Neuronal stem cell (in vitro differentiated cells): ENCODE measurements at places on chromosomes 3 and 15.

- H3K4me3 ChIP-seq: no peak overlapping the region
- H3K27ac ChIP-seq: no peak overlapping the region
- H3K27me3 ChIP-seq: no peaks in the 10 kb centered on the region
- no peak for DNase-seq
- peaks cover 27% of the 10 kb centered on the region for H3K36me3 ChIP-seq
Observed at GRCh38 chr3:134472831-134473230, 13.0 kb downstream of the ANAPC13 start.

- H3K27me3 ChIP-seq: no peaks in the 10 kb centered on the region
- no peaks in the 10 kb centered on the region for H3K36me3 ChIP-seq
- no peak overlapping the region for H3K4me3 ChIP-seq
- no peak for DNase-seq
- no peaks in the 10 kb centered on the region for H3K4me1 ChIP-seq
- H3K27ac ChIP-seq: no peak overlapping the region
Observed at GRCh38 chr3:75982151-75982550, 196.8 kb upstream of the ZNF717 start.

- H3K27ac ChIP-seq: no peak overlapping the region
- H3K4me3 ChIP-seq: no peak overlapping the region
- no peaks in the 10 kb centered on the region for H3K27me3 ChIP-seq
- DNase-seq: no peak
Observed at GRCh38 chr3:16801223-16801622, 83.5 kb upstream of the PLCL2 start.

DNA sequence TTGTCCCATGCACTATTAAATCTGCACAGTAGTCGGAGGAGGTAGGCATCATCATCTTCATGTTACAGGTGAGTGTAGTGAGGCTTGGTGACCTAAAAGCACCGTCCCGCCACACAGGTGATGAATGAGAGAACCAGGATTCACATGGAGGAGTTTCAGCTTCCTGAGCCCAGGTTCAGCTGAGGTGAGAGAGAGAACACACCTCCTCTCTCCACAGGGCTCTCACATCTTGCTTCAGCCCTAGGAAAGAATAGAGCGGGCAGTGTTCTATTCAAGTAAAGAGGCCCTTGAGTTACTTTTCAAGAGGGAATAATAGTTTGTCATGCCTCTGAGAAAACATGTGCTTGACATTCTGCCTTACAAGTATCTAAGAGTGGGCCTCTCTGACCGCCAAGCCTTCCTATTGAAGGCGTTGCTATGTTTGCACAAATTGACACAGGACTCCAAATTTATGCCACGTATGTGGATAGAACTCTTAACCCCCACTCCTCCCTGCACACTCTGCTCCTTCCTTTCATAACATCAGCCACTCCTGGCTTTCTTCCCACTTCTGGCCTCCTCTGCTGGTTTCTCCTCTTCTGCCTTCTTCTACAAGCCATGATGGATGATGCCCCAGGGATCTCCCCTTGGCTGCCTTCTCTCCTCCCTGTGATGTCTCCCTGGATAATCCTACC lies 138.3 kb upstream of the ABHD17C start:
- H3K27ac ChIP-seq: no peak overlapping the region
- no peak overlapping the region for H3K4me3 ChIP-seq
- H3K4me1 ChIP-seq: no peaks in the 10 kb centered on the region
- no peak for DNase-seq
- peaks cover 30% of the 10 kb centered on the region for H3K36me3 ChIP-seq

- H3K27me3 ChIP-seq: no peaks in the 10 kb centered on the region
- H3K36me3 ChIP-seq: no peaks in the 10 kb centered on the region
- H3K27ac ChIP-seq: no peak overlapping the region
- DNase-seq: no peak
- no peak overlapping the region for H3K4me3 ChIP-seq
Observed at GRCh38 chr15:40550341-40551037, 14.4 kb downstream of the CCDC32 start.

DNA sequence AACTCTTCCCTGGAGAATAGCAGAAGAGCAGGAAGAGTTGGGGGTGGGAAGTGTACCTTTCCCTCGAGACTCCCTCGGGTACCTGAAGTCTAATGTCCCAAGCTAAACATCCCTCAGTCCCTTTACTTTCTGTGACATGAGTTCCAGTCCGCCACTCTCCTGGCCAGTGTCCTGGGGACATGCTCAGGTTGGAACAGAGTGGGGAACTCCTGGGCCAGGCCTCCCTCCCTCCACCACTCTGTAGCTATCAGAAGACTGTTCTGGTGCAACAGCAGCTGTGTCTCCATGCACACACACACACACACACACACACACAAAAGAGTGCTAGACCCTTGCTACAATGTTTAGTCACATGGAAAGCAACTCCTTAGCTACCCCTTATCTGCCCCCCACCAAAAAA lies 155.0 kb upstream of the HES1 start:
- no peak overlapping the region for H3K27ac ChIP-seq
- no peaks in the 10 kb centered on the region for H3K36me3 ChIP-seq

DNA sequence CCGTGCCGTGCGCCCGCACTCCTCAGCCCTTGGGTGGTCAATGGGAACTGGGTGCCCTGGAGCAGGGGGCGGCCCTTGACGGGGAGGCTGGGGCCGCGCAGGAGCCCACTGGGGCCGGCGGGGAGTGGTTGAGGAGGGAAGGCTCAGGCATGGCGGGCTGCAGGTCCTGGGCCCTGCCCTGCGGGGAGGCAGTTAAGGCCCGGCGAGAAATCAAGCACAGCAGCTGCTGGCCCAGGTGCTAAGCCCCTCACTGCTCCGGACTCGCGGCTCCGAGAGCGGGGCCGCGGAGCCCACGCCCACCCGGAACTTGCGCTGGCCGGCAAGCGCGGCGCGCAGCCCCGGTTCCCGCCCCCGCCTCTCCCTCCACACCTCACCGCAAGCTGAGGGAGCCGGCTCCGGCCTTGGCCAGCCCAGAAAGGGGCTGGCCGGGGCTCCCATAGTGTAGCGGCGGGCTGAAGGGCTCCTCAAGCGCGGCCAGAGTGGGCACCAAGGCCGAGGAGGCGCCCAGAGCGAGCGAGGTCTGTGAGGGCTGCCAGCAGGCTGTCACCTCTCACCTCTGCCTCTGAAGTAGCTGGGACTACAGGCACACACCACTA lies 7.8 kb downstream of the GP9 start:
- H3K27ac ChIP-seq: no peak overlapping the region
- no peaks in the 10 kb centered on the region for H3K4me1 ChIP-seq
- no peak for DNase-seq
- no peaks in the 10 kb centered on the region for H3K36me3 ChIP-seq
- no peaks in the 10 kb centered on the region for H3K27me3 ChIP-seq

GRCh38 chr3:16570113-16570512 lies 35.1 kb downstream of the DAZL start:
- no peaks in the 10 kb centered on the region for H3K27me3 ChIP-seq
- no peak overlapping the region for H3K27ac ChIP-seq
- H3K36me3 ChIP-seq: no peaks in the 10 kb centered on the region
- H3K4me3 ChIP-seq: no peak overlapping the region

DNA sequence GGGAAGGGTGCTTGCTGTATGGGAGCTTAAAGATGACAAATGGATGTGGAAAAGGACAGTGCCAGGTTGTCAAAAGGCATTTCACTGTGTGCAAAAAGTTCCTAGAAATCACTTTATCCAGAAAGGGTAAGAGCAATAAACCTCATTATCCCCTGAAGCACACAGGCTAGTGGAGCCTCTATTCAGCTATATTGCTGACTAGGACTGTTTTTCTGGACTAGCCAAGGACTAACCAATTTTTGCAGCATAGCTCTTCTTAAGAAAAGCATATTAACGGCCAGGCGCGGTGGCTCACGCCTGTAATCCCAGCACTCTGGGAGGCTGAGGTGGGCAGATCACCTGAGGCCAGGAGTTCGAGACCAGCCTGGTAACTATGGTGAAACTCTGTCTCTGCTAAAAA lies 64.8 kb downstream of the MLH1 start:
- no peak overlapping the region for H3K4me3 ChIP-seq
- peaks cover 14% of the 10 kb centered on the region for H3K36me3 ChIP-seq
- DNase-seq: no peak
- H3K4me1 ChIP-seq: no peaks in the 10 kb centered on the region
- no peaks in the 10 kb centered on the region for H3K27me3 ChIP-seq

DNA sequence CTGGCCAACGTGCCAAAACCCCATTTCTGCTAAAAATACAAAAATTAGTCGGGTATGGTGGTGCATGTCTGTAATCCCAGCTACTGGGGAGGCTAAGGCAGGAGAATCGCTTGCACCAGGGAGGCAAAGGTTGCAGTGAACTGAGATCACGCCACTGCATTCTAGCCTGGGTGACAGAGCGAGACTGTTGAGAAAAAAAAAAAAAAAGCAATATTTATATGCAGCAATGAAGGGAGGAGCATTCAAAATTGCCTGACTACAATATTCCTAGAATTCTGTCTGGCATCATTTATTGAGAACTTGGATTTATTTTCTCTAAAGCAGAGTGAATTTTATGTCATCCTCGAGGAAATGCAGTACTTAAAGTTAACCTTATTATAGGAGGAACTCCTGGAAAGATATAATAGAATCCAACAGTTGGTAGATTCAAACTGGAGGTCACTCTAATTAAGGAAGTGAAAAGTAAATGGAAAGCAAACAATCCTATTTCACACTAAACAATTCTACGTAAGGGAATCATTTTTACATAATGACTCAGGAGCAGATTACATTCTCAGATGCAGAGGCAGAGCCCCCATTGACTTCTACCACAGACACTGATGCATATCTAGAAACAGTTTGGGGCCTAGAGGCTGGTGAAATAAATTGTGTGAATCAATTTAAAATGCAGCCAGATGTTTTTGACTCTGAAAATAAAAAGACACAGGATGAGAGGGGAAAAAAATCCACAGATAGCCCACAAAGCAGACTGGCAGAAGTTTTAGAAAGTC lies 82.1 kb upstream of the FHIT start:
- no peak for DNase-seq
- H3K4me3 ChIP-seq: no peak overlapping the region
- H3K36me3 ChIP-seq: no peaks in the 10 kb centered on the region
- no peaks in the 10 kb centered on the region for H3K4me1 ChIP-seq

GRCh38 chr15:66008940-66009562 lies 139.8 kb downstream of the RAB11A start:
- no peak overlapping the region for H3K4me3 ChIP-seq
- H3K27ac ChIP-seq: no peak overlapping the region
- H3K27me3 ChIP-seq: no peaks in the 10 kb centered on the region
- no peak for DNase-seq
- no peaks in the 10 kb centered on the region for H3K36me3 ChIP-seq

DNA sequence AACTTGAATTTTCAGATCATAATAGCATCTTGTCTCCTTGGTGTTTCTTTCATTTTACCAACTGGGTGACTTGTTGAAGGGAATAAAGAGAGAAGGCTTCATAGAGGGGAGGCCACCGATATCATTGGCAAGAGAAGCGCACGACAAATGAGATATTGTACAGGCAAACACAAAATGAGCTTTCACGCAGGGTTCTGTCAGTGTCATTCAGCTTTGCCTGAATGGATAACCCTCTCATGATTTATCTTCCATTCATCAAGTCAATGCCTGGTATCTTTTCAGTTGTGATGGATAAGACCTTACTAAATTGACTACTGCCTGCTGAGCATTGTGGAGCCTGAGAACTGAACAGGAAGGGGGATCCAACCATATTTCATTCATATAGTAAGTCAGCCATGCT lies 188.6 kb upstream of the EPHA3 start:
- H3K27me3 ChIP-seq: no peaks in the 10 kb centered on the region
- H3K4me1 ChIP-seq: no peaks in the 10 kb centered on the region
- H3K27ac ChIP-seq: no peak overlapping the region
- H3K4me3 ChIP-seq: no peak overlapping the region

- H3K27me3 ChIP-seq: no peaks in the 10 kb centered on the region
- H3K36me3 ChIP-seq: peaks cover 23% of the 10 kb centered on the region
- no peak within 1 kb of the TSS for H3K4me3 ChIP-seq
- no peak within 1 kb of the TSS for H3K27ac ChIP-seq
- no peak for DNase-seq
- H3K4me1 ChIP-seq: peaks cover under 1% of the 10 kb centered on the region
Observed at GRCh38 chr3:52225452-52226228, at the start of gene TLR9. Gene TLR9, minus strand, starts transcription at chr3:52225645. Its CDS starts 116 bp downstream, at chr3:52225529.

DNA sequence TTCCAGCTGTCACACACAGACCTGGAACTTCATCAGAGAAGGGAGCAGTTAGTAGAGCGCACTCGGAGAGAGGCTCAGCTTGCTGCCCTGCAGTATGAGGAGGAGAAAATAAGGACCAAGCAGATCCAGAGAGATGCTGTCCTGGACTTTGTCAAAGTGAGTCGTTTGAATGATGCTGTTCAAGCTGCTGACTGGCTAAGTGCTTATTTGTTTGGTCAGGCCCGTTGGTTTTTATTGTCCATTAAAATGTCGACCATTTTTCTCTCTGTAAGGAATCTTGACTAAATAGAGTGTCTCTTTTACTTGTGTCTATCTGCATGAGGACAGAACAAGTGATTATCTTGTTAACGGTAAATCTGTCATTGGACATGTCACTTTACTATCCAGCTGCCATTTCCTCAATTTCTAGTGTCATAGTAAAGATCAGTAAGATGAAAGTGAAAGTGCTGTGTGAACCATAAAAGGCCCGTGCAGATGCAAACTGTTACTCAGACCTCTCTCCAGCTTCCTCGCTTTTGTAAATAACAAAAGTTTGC lies 56.9 kb downstream of the LRCH3 start:
- no peaks in the 10 kb centered on the region for H3K27me3 ChIP-seq
- peaks cover 20% of the 10 kb centered on the region for H3K36me3 ChIP-seq

DNA sequence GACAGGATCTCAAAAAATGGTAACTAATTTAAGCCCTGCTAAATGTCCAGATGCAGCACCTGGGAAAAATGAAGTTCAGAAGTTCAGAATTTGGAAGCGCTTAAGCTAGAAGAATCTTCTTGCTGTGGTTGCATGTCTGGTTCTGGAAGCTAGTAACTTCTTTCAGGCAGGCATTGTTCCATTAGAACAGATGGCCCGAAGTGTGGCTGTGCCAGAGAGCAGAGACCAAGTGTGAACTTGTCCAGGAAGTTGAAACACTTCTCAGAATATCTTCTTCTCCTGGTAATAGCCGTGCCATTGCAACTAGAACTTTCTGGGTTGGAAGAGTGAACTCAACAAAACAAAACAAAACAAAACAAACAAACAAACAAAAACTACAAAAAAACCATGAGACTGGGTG lies 80.0 kb downstream of the MITF start:
- H3K27ac ChIP-seq: no peak overlapping the region
- H3K4me1 ChIP-seq: no peaks in the 10 kb centered on the region
- H3K27me3 ChIP-seq: no peaks in the 10 kb centered on the region
- H3K4me3 ChIP-seq: no peak overlapping the region
- no peak for DNase-seq

GRCh38 chr15:44798826-44799225 lies 62.5 kb downstream of the TRIM69 start:
- no peaks in the 10 kb centered on the region for H3K36me3 ChIP-seq
- H3K27me3 ChIP-seq: peaks cover 9% of the 10 kb centered on the region
- no peak for DNase-seq
- H3K4me3 ChIP-seq: no peak overlapping the region
- no peak overlapping the region for H3K27ac ChIP-seq
- H3K4me1 ChIP-seq: no peaks in the 10 kb centered on the region

- DNase-seq: no peak
- H3K4me1 ChIP-seq: peaks cover 4% of the 10 kb centered on the region
- no peak overlapping the region for H3K27ac ChIP-seq
- peaks cover 5% of the 10 kb centered on the region for H3K36me3 ChIP-seq
Observed at GRCh38 chr3:123783050-123783689, 101.0 kb downstream of the MYLK start.
